Psoas muscle (tissue), 8 donors: ENCODE measurements at places on chromosomes 1 and 21.

DNA sequence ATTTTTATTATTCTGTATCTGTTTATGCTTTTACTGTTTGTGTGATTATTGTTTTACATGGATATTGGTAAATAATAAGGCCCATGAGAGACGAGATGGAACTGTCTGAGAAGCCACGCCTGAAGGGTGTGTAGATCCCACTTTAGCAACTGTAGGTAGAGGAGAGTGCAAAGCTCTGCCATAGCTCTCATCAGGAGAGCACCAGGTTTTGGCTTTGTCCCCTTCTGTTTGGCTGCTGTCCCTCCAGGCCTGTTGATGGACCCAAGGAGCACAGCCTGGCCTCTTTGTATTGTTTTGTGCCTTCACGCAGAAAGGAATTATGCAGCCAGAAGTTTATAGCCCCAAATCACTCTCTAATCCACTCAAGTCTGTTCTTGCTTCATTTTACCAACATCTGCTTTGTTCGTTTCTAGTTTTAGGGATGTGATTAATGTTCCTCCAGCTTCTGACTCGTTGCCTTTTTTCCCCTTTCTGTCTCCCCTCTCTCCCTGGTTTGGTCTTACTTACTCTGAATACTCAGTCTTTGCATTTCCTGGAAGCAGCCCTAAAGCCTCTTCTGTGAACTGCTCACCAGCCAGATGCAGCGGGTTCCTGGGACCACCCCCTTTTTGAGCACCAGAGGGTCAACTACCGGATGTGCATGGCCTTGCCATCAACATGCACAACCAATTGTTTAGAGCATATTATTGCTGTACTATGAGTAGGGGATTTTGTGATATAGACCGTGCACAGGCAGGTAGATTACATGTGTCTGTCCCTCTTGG is 127.3 kb downstream of the HHAT start:
- no peak for DNase-seq

DNA sequence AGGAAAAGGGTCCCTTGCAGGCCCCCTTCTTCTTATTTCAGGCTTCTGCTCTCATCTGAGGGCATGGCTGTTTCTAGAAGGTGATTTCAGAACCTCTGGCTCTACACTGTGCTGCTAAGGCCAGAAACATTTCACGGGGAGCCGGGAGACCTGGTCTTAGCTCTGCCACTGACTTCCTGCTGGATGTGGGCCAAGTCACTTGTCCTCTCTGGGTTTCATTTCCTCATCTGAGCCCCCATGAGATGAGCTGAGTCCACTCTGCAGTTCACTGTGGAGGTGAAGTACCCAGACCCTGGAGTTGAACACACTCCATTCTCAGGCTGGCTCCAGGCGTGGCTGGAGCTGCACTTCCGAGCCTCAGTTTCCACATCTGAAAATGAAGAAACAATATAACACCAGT is 2.1 kb downstream of the PADI1 start:
- DNase-seq: peak; percentile 48

- no peak for DNase-seq
Observed at GRCh38 chr1:26277719-26278118, 2.2 kb upstream of the SH3BGRL3 start.

GRCh38 chr1:151047591-151047924 is at the start of gene C1orf56:
Gene C1orf56 (plus strand): TSS chr1:151047751. CDS start chr1:151047848, 97 bp downstream.
- DNase-seq: peak; percentile 84

DNA sequence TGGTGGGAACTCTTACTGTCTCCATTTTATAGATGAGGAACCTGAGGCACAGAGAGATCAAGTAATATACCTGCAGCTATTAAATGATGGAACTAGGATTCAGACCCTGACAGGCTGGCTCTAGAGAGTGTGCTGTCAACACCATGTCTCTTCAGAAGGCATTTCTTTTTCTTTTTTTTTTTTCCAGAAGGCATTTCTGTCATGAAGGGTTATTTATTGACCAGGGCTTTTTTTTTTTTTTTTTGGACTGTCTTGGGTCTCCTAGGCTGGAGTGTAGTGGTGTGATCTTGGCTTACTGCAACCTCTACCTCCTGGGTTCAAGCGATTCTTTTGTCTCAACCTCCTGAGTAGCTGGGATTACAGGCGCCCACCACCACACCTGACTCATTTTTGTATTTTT is 22.6 kb downstream of the HIPK1 start:
- DNase-seq: no peak
